ENCODE measurements at places on chromosomes 11 and 22.

GRCh38 chr22:43090130-43090789 lies 1.1 kb upstream of the TTLL1 start:
- peak; percentile 77 for DNase-seq

DNA sequence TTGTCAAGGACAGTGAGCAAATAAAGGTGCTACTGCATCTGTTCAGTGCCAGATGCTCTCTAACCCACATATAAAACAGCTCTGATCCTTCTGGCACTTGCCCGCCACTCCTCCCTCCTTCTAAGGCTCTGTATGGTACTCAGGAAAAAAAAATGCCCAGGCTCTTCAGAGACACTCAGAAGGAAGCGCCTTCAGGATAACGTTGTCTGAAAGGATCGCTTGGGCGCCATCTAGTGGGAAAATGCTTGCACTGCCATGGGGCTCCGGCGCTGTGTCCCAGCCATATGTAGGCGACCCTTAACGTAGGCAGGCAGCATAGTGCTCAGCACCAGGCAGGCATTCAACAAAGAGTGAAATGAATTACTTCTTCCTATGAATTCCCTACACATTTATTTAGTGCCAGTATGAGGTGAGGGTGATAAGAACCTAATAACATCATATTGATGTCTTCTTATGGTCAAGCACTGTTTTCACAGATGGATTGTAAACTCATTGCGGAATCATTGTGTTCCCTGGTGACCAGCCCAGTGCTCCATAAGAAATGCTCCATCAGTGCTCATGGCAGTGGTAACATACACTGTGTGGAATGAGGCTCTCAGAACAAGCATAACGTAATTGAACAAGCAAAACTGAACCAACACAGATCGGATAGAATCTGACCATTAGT lies 39.6 kb downstream of the PAMR1 start:
- peak; percentile 65 for DNase-seq

DNA sequence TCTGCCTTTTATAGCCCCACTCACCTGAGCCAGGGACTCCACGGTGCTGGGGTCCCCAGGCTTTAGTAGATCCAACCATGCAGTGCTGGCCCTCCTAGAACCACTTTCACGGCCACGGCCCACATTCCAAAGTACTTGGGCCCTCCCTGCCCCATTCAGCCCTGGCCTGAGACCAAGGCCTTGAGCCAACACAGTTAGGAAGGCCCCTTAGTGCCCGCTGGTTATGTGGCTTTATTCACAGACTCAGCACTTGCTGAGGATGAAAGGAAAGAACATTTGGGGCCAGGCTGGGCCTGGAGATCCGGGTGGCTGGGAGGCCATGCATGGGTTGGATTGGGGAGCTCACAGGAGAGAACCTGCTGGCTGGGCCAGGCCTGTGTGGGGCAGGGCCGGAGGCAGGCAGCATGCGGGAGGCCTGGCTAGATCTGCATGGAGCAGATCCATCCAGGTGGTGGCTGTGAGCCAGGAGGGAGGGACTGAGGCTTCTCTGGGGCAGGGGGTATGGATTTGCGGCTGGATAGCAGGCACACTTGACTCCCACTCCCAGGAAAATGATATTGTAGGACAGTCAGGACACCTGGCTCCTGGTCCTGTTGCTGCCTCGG lies 12.6 kb downstream of the CHRM1 start:
- no peak for DNase-seq

- no peak for DNase-seq
Observed at GRCh38 chr22:49599039-49599438, 228.6 kb downstream of the BRD1 start.

DNA sequence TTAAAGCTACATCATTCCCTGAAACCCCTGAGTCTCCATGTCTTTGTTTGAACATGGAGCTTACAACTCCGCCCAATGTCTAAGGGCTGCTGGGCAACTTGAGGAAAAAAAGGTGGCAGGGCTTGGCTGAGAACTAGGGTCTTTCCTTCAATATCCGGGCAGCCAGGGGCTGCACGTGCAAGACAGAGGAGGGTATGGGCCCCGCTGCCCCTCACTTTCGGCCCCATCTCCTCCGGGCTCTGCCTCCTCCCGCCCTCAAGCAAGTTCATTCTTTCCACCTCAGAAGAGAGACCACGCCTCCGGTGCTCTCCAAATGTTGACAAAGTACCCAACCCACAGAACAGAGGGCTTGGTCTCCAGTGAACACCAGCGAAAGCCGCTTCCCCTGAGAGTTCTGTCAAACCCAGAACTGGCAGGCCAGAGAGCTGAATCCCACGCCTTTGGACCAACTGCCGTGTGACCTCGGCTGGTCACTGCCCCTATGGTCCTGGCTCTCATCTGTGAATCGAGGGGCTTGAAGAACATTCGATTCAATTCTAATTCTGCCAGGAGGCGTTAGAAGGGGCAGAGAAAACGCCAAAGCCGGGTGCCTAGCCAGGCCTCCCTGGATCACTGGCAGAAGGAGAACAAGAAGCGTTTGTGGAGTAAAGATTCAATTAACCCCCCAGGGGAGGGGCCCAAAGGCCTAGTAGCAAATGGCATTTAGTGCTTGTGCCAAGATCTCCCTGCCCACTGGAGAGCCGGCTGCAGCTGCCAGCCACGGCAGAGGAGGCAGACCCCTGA lies 7.3 kb downstream of the PDGFB start:
- no peak for DNase-seq

GRCh38 chr11:12042215-12042676 lies 33.8 kb upstream of the DKK3 start:
- no peak for DNase-seq
